Hypothalamus (tissue), 51 donors: ENCODE measurements at places on chromosomes 16 and 17.

- DNase-seq = no peak
These were observed 18.2 kb upstream of the GAA start for GRCh38 chr17:80083136-80083661.

- DNase-seq = no peak
These were observed 501.3 kb downstream of the CDH13 start for GRCh38 chr16:83128041-83128440.

DNA sequence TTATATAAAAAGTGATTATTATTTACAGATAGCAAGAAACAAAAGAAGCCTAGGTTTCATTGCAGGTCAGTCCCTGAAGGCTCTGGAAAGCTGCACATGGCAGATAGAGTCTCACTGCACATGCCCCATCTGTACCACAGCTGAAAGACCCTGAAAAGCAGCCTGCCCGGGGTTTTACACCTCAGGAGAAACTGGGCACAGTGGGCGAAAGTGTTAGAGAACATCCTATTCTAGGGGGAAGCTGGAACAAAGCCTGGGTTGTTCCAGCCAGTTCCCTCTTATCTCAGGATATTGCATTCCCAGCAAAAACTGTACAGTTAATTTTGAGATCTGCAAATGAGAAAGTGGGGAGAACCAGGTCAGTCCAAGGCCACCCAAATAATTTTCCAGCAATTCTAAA lies 419.7 kb downstream of the CNTNAP4 start:
- no peak for DNase-seq

- no peak for DNase-seq
These were observed 190.9 kb downstream of the HS3ST3A1 start for GRCh38 chr17:13410874-13411273.

- no peak for DNase-seq
These were observed 38.4 kb upstream of the STAC2 start for GRCh38 chr17:39264119-39264518.

DNA sequence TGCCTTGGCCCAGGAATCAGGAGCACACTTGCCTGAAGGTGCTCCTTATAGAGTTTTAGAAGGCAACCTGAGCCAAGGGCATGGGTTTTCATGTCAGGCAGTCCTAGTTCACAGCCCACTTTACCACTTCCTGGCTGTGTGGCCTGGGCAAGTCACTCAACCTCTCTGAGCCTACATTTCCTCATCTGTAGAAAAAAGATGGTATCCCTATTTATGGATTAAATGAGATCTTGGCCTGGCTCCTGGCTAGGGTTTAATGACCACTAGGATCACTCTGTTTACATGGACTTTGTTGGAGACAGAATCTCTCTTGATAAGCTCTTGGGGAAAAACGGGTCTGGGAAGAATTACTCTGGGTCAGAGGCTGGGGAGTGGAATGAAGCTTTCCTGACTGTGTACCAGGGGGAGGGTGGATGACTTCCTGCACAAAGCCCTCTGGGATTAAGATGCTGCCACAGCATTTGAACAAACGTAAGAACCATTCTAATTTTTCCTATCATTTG lies 2.3 kb downstream of the MT2A start:
- DNase-seq = no peak

DNA sequence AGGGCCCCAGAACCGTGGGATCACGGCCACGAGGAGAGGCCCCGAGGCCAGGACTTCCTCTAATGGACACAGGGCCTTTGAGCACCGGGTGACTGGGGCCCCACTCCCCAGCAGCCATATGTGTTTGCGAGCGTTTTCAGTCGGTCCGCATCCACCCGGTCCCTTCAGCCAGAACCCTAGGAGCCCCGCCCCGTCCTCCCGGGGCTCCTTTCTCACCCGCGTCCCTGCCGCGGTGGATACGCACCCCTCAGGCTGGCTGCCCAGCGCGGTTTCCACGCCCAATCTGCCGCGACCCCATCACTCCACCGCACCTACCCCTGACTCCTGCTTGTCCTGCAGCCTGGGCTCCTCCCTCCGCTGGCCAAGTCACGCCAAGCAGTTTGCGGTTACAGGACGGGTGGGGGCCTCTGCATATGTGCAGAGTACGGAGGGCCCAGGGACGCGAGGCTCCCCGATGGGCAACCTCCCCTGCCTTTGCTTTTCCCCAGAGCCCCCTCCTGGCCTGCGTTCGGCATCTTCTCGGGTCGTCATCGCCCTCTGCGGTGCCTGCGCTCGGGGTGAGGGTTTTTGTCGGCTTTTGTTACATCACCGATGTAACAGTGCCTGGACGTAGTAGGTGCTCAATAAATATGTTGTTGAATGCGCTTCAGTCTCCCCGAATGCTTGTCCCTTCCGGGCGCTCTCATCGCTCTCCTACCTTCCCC lies 1.0 kb upstream of the TTYH2 start:
- DNase-seq = peak; percentile 49

- no peak for DNase-seq
These were observed 1.7 kb upstream of the ROGDI start for GRCh38 chr16:4803898-4804762.

DNA sequence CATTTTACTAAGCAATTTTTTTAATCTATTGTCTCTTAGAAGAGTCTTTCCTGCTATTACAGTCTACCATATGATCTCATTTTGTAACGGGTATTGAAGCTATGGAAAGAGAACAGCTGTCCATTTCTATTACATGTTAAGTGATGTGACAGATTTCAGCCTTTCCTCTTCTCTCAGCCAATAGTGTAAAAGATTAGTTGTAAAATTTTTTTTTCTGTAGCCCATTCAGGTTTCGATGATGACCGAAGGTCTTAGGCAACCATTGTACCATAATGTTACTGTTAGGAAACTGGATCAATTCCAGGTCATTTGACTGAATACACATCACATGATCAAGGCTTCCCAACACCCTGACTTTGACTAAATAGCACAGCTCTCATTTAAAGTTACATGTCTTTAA lies 147.6 kb upstream of the HLF start:
- no peak for DNase-seq

GRCh38 chr17:14780097-14780651 lies 479.3 kb downstream of the HS3ST3B1 start:
- no peak for DNase-seq

DNA sequence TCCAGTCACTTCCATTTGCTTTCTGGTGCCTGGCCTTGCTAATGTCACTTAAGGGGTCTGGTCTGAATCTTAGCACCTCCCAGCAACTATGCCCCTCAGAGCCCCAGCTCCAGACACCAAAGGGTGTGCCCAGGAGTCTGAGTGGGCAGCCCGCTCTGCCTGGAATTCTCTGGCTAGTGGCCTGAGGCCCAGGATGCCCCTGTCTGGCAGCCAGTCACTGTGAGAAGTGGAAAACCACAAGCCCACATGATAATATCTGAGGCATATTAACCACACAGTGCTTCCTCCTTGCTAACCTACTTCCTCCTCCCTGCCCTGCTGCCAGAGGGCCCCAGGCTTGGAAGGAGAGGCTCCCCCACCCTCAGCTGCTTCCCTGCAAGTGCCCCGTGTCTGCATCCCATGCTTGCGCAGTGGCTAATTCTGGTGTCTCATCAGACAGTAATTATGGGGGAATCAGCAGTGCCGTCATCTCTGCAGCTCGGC lies 14.0 kb downstream of the SRCIN1 start:
- DNase-seq = no peak

GRCh38 chr17:68057531-68057952 lies 22.0 kb downstream of the KPNA2 start:
- DNase-seq = no peak

GRCh38 chr17:55340686-55341085 lies 75.9 kb downstream of the HLF start:
- no peak for DNase-seq

- DNase-seq = no peak
These were observed 1.8 kb upstream of the SYNRG start for GRCh38 chr17:37610971-37611370.

GRCh38 chr16:27414788-27415431 lies 12.9 kb downstream of the IL21R start:
- no peak for DNase-seq
